Activated CD8-positive, alpha-beta memory T cell treated with anti-CD3 and anti-CD28 coated beads for 1 hour (primary cell): ENCODE measurements at places on chromosomes 16 and 17.

- DNase-seq: no peak
Observed at GRCh38 chr16:84597931-84598351, 19.9 kb downstream of the COTL1 start.

DNA sequence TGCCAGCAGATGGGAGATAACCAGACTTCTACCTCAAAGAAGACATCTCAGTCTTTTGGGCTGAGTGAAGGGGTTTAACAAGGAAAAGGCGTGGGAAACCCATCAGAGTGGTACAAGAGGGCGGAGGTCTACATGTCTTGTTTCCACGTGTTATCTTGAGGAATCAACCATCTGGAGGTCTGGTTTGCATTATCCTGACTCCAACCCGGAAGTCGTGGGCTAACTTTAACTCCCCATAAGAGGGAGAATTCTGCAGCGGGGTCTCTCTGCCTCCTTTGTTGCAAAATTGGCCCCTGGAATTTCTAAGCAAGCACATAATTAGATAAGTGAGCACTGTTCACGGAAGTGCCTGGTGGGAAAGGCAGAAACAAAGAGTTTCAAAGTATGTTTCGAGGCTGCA lies 398.7 kb upstream of the C16orf82 start:
- DNase-seq: no peak

DNA sequence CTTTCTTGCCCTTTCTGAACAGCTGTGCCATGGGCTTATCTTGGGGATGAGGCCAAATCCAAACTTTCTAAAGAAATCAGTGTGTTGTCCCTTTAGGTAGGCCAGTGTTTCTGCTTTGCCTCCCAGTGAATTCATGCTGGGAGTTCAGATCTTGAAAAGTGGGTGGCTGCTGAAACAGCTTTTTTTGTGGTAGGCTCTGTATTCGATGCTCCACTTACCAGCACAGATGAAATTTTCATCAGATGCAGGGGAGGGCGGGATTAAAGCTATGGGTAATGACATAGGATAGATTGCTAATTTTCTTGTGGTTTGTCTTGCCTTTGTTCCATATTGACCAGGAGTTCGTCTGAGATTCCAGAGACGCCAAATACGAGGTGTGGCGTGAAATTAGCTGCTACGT lies 2.8 kb downstream of the SOCS7 start:
- DNase-seq: no peak

DNA sequence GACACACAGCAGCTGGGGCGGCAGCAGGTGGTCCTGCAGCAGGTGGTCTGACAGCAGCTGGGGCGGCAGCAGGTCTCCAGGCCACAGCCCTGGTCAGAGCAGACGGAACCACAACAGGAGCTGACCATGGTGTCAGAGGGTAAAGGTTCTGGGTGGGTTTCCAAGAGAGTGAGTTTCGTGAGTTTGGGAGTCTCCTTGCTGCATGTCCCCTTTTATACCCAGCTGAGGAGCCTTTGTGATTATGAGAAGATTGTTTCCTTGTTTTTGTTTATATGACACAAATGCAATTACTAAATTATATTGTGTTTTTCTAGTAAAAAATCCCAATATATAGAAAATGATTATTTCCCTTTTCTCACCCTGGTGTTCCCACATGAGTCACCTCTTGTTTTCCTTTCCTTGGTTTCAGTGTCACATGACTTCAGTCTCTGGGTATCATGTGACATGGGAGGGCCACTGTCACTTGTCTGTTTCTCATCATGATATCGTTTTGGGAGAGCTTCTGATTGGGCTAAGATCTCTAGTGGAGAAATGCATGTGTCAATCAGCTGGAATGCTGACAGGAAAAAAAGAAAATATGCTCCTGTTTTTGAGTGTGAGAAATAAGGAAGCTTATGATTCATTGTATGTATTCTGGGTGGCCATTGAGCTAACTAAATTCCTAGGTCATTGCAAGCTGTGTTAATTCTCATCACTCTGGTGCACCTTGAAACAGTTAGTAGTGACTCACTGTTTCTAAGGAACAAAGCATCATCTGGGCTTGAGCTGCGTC lies at the start of gene KRTAP4-6:
TSS of gene KRTAP4-6 (minus strand) at position 185 of the 772 bp plus-strand sequence. CDS start at position 128, 57 bp downstream.
- DNase-seq: no peak

- no peak for DNase-seq
Observed at GRCh38 chr17:49850772-49851386, 3.0 kb upstream of the TAC4 start.

GRCh38 chr16:55868980-55869379 lies 6.2 kb downstream of the CES5A start:
- no peak for DNase-seq

GRCh38 chr16:25996052-25996451 lies 304.3 kb downstream of the HS3ST4 start:
- no peak for DNase-seq

DNA sequence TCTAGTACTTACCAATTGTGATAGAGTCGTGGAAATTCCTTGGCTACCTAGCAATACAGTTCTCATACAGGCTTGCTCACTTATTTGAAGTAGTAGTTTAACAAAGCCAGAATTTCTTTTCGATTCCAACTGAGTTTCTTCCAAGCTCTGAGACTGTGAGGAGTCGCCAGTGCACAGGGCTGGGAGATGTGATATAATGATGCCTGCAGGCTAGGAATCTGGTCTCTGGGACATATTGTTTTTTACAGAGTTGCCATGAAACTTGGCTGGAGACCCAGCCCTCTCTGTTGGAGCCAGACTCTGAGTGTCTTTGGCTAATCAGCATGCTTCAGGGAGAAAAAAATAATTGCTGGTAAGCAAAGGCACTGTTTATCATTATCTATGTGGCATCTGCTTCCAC lies 698.8 kb upstream of the GOT2 start:
- no peak for DNase-seq

GRCh38 chr17:72351884-72352346 lies 231.1 kb downstream of the SOX9 start:
- no peak for DNase-seq

- DNase-seq: no peak
Observed at GRCh38 chr16:19899605-19899955, 14.9 kb upstream of the GPRC5B start.

- no peak for DNase-seq
Observed at GRCh38 chr17:79975498-79976134, 60.1 kb downstream of the TBC1D16 start.

DNA sequence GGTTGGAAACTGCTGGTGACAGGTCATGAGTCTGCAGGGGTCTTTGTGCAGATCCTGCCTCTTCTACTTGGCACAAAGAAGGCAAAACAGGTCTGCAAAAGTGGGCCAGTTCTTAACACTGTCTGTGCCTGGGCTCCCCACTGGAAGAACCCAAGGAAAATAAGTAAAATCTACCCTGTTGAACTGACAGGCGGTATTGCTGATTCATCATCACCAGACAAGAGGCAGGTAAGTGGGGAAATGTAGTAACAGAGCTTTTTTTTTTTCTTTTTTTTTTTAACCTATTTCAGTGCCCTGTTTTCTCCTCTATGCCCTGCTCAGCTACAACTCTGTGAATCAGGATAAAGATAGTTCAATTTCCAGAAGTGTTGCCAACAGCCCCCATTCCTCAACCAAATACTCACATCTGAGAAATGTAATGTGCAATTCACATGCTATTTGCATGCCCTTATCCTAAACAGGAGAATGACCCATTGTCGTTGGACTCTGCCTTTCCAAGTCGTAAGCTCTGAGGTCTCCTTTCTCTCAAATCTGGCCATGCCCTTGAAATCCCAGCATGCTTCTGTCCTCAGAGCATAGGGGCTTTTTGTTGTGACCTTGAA lies 237.0 kb downstream of the SOX9 start:
- DNase-seq: no peak

DNA sequence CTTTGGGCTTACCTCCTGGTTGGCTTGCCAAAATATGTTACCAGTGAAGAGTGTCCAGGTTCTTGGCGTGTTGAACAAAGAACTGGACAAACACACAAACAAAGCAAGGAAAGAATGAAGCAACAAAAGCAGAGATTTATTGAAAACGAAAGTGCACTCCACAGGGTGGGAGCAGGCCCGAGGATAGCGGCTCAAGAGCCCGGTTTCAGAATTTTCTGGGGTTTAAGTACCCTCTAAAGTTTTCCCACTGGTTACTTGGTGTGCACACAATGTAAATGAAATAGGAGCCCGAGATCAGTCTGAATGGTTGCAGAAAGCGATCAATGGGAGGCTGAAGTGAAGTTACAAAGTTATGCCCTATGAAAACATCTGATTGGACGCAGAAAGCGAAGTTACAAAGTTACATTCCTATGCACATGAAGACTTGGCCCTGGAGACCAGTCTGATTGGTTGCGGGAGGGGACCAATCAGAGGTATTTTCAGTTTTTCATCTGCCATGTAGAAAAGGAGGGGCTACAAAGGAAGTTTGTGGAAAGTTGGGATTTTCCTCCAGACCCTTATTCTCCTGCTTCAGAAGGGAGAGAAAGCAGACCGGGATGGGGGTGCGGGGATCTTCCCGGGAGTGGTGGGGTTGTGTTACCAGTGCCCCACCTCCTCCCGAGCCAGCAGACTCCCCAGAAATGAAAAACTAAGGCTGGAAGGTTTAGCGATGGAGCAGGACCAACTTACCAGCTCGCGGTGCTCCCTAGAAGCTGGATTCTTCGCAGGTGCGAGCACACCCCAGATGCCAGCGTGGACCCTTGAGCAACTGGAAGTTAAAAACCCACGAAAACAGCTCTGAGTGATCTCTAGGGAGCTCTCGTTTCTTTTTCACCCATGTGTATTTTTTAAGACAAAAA lies at the start of gene SLFN12:
TSS of gene SLFN12 (minus strand) at position 325 of the 899 bp plus-strand sequence. CDS start 9,472 bp downstream, outside the sequence.
- no peak for DNase-seq

GRCh38 chr17:49681106-49681979 lies 3.4 kb upstream of the SPOP start:
- DNase-seq: no peak

GRCh38 chr17:78409191-78409928 lies 30.9 kb downstream of the PGS1 start:
- DNase-seq: no peak

DNA sequence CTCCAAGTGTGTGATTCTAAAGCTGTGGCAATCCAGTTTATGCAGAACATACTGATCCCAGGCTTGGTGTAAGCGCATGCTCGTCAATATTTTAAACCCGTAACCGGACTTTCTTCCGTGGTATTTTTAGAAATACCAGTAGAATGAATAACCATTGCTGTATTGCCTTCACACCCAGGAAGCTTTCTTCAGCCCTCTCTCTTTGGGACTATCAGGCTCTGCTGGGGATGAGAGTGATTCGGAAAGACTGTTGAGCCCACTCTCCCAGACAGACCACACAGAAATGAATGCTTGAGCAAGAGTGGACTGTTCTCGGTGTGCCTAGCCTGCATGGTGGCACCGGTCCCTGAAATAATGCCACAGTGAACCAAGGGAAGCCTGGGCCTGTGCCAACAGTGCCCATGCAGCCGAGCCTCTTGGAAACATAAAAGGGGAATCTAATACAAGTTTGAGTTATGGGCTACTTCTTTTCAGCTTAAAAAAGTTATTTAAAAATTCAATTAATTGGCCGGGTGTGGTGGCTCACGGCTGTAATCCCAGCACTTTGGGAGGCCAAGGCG lies 89.9 kb upstream of the ELAC2 start:
- DNase-seq: no peak

DNA sequence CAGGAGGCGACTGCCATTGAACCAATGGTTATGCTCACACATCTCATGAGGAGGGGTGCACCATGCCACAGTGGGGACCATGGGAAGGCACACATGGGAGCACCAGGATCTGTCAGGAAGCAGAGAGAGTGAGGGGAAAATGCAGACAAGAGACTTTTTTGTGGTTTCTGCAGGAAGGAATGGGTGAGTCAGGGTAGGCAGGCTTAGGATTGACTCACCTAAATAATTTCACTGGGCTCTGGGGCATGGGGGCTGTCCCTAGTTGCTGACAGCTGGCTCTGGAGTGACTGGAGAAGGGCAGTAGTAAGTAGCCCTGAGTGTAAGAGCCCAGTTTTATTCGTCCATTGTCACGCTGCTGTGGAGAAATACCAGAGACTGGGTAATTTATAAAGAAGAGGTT lies 202.4 kb downstream of the AXIN2 start:
- no peak for DNase-seq
